ENCODE measurements at places on chromosomes 6 and 20.

DNA sequence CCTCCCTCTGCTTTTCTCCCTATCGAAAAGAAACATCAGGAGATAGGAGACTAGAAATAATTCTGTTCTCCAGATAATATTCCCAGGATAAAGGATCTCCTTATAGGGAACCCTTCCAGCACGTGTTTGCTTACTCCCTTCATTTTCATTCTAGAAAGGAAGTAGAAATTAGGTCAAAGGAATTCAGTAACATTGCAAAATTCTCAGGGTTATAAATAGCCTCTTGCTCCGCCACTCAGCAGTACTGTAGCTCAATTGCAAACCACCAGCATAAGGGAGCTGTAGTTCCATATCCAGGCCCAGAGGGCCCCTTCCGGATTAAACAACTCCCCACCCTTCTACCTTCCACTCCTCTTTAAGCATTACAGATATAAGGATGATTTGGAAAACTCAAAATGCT lies 6.2 kb downstream of the ELMO2 start:
- no peak for DNase-seq

- no peak for DNase-seq
Measured at GRCh38 chr6:4928426-4928825, 75.4 kb downstream of the RPP40 start.

DNA sequence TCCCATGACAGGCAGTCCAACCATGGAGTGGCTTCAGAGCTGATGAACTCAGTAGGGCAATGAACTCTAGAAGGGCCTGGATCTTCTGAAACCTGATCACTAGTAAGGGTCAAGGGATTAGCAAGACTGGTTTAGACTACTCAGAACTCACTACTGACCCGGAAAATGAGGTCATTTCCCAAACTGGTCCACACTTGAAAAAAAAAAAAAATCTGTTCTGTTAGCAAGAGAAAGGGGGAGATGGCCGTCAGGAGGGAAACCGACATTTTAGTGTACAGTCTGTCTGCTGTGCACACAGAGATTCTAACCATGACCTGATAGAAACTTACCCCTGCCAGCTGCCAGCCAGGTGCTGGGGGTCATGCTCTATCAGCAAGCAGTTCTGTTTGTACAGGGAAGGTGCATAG lies 262.4 kb upstream of the AGPAT4 start:
- no peak for DNase-seq

DNA sequence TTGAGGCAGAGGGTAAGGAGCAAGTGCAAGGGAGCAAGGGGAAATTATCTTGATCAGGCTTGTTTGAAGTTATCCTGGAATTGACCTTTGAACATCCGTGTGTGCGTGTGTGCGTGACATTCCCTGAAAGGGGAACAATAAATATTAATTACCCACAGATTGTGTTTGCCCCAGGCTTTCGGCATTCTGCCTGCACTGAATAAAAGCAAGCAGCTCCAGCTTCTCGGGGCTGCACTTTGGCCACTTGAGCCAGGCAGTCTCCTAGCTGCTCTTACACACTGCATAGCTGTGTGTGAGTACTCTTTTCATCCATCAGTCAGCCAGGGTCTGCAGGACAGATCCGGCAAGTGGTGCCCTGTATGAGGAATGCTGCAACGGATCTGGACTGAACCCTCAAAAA lies 107.7 kb upstream of the BTN3A2 start:
- no peak for DNase-seq

- no peak for DNase-seq
Measured at GRCh38 chr6:131858765-131859415, 51.1 kb downstream of the ENPP1 start.

- DNase-seq = no peak
Measured at GRCh38 chr6:13761361-13762036, 49.9 kb upstream of the RANBP9 start.

- DNase-seq = no peak
Measured at GRCh38 chr6:89368999-89369398, 16.5 kb upstream of the UBE2J1 start.

DNA sequence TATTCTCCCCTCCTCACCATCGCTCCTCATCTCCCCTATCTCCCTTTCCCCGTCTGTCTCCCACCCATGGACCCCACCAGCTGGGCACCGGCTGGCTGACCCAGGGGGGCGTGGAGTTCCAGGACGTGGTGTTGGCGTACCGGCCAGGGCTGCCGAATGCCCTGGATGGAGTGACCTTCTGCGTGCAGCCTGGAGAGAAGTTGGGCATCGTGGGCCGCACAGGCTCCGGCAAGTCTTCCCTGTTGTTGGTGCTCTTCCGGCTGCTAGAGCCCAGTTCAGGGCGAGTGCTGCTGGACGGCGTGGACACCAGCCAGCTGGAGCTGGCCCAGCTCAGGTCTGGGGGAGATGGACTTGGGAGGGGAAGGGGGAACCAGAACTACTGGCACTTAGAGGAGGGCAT lies 7.7 kb downstream of the DLK2 start:
- DNase-seq = no peak

GRCh38 chr6:113662688-113663333 lies 194.3 kb upstream of the MARCKS start:
- peak; percentile 23 for DNase-seq

GRCh38 chr6:151917531-151918329 lies 110.2 kb downstream of the ESR1 start:
- no peak for DNase-seq

DNA sequence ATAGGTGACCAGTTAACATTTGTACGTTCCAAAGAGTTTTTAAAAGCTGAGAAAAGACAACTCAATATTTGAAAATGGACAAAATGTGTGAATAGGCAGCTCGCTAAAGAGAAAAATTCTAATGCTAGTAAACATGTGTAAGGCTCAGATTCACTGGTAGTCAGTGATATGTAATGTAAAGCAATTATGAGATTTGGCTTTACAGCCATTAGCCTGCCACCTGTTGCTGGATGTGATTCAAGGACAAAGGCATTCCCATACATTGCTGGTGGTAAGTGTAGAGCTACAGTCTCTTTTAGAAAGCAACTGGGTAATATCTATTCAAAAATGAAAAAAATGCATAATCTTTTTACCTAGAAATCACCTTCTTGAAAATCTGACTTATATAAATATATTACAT lies 114.3 kb downstream of the COL19A1 start:
- DNase-seq = no peak

- no peak for DNase-seq
Measured at GRCh38 chr6:107715550-107716321, 108.4 kb downstream of the SCML4 start.

DNA sequence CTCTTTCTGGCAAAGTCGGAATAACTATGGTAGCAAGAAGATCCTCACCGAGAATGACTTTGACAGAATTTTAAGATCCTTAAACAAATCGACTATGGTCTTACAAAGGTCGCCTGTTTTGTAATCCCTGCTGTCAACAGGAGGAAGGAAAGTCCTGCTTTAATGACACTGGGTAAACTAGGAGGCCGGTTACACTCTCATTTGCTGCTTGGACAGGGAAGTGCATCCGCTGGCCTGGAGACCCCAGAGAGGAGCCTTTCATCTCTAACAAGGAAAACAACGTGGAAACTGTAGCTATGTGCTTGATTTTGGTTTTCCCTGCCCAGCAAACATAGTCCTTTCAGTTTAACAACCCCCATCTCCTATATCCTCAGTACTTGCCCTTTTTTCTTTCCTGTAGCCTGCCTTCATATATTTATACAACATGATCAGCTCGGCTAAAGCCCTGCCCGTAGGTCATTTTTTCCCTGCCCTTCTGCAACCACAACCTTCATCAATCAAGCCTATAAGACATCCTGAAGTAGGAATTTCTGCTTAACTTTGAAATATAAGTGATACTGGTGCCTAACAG lies 97.2 kb upstream of the RIN2 start:
- no peak for DNase-seq

DNA sequence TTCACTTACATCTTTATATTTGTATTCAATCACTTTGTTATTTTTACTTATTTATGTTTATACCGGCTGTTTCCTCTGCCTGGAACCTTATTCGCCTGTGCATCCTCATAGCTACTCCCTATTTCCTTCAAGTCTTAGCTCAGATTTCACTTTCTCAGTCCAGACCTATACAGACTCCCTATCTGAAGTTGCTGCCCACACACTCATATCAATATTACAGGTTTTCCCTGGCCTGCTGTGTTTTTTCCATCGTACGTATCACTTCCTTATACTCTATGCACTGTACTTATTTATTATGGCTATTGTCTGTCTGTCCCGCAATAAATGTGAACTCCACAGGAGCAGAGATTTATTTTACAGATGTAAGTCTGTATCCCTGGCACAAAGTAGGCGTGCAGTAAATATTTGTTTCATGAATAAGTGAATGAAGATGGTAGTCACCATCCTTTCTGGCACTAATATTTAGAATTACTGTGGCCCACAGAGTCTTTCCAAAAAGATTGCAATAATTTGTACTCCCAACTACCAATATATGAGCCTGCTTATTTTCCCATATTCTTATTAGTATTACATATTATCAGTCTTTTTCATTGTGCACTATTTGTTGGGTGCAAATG lies 64.9 kb downstream of the TNFAIP3 start:
- no peak for DNase-seq

- no peak for DNase-seq
Measured at GRCh38 chr20:8385247-8385646, 253.2 kb downstream of the PLCB1 start.

DNA sequence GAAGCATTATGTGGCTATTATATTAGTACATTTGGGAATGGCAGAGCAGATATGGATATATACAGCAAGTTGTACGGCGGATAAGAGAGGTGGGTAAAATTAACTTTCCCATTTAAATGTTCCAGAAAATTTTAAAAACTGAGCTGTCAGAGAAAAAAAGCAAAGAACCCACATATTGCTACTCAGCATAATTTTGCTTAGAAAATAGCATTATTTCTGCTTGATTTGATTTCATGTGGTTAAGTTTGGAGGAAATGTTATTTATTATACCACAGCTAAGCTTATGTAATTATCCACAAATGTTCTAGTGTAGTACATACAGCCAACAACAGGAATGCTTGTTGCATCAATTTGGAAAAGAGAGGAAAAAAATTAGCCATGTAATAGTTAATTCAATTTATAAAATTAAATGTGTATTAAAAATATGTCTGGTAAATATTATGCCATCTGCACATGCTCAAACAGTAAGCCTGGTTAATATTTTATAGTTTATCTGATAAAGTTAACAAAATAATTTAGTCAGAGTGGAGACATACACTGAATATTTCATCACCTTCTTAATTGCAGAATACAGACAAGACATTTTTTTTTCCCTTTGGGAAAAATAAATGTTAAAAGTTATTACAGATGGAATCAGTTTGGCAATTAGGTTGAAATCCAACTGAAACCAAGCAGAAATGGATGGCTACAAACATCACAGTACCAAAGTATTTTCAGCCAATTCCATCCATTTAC lies 172.1 kb upstream of the ID4 start:
- no peak for DNase-seq

DNA sequence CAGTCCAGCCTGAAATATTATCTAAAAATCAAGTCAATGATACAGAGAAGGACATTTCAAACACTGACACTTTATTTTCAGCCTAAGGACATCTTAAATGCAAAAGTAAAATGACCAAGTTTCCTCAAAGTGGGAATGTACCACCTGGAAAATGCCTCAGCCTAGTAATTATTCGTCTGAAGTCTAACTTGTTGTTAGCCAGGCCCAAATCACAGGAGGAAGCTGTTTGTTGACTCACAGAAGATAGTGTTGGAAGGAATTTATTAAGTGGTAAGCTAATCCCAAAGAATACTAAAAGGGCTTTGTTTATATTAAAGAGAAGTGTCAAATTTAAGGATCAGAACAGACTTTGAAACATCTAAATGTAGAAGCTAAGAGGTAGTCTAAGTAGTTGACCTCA lies 2.5 kb downstream of the PDE7B start:
- DNase-seq = no peak

- DNase-seq = no peak
Measured at GRCh38 chr6:154611241-154611640, 100.8 kb upstream of the CNKSR3 start.

GRCh38 chr20:47198996-47199552 lies 157.4 kb downstream of the ZMYND8 start:
- no peak for DNase-seq

GRCh38 chr20:57428324-57429158 lies 37.3 kb downstream of the RBM38 start:
- no peak for DNase-seq

GRCh38 chr6:109306733-109307132 lies 75.5 kb downstream of the CD164 start:
- no peak for DNase-seq

- peak; percentile 73 for DNase-seq
Measured at GRCh38 chr6:15184441-15184861, 61.4 kb upstream of the JARID2 start.

DNA sequence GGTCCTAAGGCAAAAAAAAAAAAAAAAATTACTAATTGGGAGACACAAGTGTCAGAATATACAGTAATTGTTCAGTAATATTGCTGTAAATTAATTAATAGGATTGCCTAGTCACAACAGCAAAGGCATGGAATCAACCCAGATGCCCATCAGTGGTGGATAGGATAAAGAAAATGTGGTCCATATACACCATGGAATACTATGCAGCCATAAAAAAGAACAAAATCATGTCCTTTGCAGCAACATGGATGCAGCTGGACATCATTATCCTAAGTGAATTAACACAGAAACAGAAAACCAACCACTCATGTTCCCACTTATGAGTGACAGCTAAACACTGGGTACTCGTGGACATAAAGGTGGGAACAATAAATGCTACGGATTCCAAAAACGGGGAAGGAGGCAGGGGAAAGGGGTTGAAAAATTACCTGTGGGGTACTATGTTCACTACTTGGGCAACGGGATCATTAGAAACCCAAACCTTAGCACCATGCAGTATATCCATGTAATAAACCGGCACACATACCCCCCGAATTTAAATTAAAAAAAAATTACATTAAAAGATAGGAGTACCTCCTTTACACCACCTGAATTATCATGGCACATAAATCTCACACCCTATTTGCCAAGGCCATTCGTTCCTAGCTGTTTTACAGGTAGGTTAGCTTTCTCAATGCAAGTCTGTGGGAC lies 689 bp upstream of the PFDN4 start:
- no peak for DNase-seq

- no peak for DNase-seq
Measured at GRCh38 chr6:37919417-37920157, 100.1 kb downstream of the ZFAND3 start.

DNA sequence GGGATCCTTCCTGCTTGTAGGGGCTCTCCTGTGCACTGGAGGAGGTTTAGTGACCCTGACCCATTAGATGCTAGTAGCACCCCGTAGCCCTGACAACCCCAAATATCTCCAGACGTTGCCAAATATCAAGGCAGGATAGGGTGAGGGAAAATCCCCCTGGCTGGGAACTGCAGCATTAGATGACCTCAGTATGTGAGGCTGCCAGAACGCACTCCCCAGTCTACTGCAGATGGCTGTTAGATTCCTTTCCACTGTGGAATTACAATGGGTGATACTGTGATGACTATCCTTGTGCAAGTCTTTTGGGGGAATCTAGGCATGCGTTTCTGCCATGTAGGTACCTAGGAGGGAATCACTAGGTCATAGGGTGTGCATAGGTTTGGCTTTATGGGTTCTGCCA lies 226.3 kb upstream of the KCNG1 start:
- no peak for DNase-seq

- DNase-seq = no peak
Measured at GRCh38 chr6:150788089-150788488, 77.4 kb upstream of the MTHFD1L start.

GRCh38 chr6:25628471-25629197 lies 23.4 kb upstream of the SCGN start:
- no peak for DNase-seq

- DNase-seq = no peak
Measured at GRCh38 chr20:19769507-19769906, 11.4 kb downstream of the RIN2 start.

GRCh38 chr6:4549556-4550226 lies 226.5 kb upstream of the CDYL start:
- DNase-seq = no peak

GRCh38 chr20:8774412-8774811 lies 294.5 kb upstream of the PLCB4 start:
- no peak for DNase-seq

All from GM13977 (cell line).